ENCODE measurements at places on chromosomes 3 and 15.

DNA sequence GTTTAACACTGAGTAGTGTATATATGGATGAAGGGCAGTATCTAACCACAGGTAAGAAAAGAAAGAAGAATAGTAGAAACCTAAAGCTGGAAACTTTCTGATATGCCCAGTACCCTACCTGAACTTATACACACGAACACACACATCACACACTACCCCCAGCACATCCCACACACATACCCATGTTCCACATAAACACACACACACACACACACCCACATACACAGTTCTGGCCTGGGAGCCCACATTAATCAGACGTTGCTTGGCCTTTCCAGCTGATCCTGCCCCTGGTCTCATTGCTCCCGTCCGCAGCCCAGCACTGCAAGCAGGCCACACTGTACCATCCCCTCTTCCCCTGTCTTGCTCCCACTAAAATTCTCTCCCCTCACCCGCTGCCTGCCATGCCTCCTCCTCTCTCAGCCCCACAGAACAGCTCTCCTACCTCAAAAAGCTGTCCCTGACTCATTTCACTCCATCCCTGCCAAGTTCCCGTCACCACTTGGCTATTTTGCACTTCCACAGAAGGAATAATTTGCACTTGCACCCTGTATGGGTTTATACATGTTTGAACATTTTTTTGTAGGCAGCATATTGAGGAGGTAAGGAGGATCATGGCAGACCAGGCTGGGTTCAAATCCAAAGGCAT lies 185.8 kb upstream of the PPP2R3A start:
- no peak for DNase-seq

DNA sequence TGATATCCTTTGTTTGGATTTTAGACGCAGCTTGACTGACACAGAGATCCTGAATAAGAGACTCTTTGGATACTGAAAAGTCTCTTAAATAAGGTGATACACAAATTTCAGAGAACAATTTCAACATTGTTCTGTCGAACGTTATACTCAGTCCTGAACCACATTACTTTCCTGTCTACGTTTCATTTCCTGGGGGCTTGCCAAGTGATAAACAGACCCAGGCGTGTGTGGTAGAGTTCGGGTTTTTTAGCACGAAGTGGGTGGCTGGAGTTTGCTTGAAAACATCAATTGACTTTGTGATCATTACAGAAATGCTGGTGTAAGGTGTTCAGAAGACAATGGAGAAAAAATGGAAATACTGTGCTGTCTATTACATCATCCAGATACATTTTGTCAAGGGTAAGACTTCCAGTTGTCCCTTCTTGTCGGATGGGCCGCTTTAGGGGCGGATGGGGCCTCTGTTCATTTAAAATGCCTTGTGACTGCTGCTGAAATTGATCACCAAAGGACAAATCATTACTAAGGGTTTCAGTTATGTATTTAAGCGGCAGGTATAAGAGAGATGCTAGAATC lies at the start of gene CD96:
CD96 (plus strand) TSS at position 287 of the 573 bp plus-strand sequence; CDS start at position 339, 52 bp downstream.
- DNase-seq = peak; percentile 75

DNA sequence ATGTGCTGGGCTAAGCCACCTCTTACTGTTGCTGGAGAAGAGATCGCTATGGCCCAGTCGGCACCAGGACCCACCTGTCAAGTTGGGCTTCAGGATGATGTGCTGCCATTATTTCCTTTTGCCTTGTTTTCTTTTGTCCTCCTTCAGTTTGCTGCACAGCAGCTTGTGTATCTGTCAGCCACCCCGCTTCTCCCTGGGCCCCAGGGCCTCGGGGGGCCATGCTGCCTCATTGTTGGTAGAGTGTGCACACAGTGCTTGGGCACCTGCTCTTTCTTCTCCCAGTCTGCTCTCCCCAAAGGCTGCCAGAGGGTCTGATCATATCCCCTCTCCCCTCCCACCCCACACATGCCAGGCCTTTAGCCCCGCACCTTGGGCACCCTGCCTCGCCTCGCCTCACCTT lies 185.5 kb upstream of the ATP10A start:
- DNase-seq = no peak

DNA sequence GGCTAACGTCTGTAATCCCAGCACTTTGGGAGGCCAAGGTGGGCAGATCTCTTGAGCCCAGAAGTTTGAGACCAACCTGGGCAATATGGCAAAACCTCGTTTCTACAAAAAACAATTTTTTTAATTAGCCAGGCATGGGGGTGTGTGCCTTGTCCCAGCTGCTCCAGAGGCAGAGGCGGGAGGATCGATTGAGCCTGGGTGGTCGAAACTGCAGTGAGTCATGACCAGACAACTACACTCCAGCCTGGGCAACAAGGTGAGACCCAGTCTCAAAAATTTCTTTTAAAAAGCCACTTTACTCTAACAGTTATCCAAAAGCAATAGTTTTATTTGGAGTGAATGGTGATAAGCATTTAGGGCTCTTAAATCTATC lies 12.5 kb downstream of the TRIM59 start:
- no peak for DNase-seq
